ENCODE measurements at places on chromosomes 3 and 15.

- DNase-seq = no peak
Observed at GRCh38 chr3:105214590-105214989, 152.1 kb upstream of the ALCAM start.

DNA sequence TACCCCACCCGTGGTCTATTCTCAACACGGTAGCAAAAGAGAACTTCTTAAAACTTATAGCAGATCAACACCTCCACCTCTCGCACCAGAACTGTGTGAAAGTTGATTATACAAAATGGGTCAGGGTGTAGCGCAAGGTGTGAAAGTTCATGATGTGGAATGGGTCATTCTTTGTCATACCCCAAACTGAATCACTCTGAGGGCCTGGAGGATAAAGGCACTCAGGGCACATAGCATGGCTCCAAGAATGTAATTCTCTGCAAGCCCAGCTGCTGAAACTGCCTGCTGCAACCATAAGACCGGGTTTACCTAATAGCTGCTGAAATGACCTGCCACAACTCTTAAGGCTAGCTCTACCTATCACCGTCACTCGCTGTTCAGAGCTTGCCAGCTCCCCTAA, 70.0 kb downstream of the FOXP1 start:
- no peak for DNase-seq

DNA sequence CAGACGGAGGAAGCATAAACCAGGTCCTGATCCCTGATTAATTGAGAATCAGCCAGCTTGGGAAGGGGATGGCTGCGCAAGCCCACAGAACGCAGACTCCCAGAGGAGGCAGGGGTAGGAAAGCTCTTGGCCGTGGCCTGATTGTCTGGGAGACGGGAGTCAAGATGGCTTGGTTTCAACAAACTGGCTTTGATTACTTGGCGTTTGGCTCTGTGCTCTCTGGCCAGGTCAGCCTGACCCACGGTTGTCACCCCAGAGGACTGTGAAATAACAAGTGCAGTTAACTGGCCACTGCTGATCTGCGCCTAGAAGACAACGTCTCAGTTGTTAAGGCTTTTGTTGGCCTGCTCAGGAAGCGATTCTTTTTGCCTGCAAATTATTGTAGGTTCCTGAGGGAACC, 387.0 kb upstream of the PROK2 start:
- no peak for DNase-seq

- DNase-seq = no peak
Observed at GRCh38 chr3:116112696-116113095, 332.6 kb downstream of the LSAMP start.

- no peak for DNase-seq
Observed at GRCh38 chr15:39624806-39625205, 43.9 kb downstream of the THBS1 start.

All from activated CD4-positive, alpha-beta T cell treated with anti-CD3 and anti-CD28 coated beads, Interleukin-2, amount 50 U/mL, for 24 hours (primary cell).